Astrocyte of the spinal cord (primary cell): ENCODE measurements at places on chromosomes 12 and 14.
A peak's percentile ranks its signal among the peaks of the same experiment; 100 is the strongest.

DNA sequence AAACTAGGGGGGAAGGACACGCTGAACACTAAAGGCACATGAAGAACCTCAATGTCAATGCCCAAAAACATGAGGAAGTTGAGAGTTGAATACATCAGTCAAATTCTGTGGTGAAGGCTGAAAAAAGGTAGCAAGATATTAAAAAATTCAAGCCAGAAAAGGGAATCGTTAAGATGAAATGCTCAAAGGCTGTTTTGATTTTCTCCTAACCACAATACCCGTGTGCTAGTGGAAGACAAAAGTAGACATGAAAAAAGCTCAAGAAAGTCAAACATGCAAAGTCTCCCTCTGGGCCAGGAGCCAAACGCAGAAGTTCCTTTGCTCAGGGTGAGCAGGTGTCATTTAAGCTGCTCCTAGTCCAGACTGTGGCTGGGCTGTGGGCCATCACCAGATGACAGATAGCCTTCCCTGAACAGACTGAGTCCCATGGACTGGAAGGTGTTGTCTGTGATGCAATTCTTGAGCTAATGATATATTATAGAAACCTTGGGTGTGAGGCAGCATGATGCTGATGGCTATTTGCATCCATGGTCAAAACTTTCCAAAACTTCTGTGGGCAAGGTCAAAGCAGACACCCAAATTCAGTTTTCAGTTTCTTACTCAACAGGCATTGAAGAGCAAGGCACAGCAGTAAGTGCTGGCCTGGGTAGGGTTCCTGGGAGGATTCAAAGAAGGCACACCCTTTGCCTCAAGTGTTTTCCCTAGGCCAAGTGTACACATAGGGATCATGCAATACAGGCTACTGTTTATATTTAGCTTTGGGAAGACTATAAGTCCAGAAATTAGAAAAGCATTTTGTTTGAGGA is 81.6 kb downstream of the MYRFL start:
- no peak for DNase-seq

GRCh38 chr12:57838594-57839302 is 7.8 kb downstream of the CTDSP2 start:
- DNase-seq = no peak

GRCh38 chr12:99911967-99912366 is 72.8 kb downstream of the ANKS1B start:
- no peak for DNase-seq

DNA sequence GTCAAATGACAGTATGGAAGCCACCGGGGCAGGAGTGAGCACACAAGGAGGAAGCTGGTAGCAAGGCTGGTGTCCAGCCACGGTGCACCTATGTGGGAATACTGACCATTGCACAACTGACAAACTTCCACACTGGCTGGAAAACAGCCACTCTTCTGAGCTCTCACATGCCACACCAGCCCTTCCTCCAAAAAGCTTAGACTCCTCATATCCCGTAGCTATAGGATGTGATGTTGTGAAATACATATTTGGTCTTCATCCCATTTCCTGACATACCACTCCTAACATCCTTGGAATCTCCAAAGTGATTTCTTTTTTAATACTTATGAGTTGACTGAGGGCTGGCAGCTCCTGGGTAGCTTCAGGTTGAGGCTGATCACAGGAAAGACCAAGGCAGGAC is 103.6 kb downstream of the NTF3 start:
- DNase-seq = no peak

GRCh38 chr12:14273913-14274311 is 91.6 kb upstream of the ATF7IP start:
- no peak for DNase-seq

- peak; percentile 93 for DNase-seq
Observed at GRCh38 chr12:22271023-22271422, 63.5 kb downstream of the ST8SIA1 start.

DNA sequence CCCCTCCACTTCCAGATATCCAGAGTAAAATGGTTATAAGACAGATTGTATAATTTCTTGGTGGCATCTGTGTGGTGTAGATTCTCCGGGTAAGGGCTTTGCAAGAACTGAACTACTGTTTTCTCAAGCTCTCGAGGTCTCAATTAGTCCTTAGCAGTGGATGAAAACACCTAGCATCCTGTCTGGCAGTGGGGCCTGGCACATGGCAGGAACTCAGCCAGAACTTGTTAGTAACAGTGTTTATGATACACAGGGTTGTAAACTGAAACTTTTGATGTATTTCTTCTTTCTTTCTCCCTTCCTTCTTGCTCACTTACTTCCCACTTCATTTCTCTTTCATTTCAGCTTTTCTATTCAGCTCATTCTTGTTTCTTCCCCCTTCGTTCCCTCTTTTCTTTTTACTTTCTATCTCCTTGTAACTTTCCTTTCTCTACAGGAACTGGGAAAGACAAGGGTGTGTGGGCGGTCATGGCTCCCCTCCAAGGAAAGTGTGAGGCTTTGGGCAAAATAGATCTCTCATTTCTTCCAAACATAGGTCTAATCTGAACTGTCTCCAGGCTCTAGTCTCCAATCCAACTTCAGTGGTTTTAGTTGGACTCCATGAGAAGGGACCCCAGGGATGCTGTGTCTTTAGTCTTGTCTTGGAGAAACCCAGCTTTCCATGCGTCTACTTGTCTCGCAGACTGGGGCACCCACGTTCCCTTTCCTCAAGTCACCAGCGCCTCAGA is 159.7 kb downstream of the PAH start:
- DNase-seq = no peak
